Coronary artery (tissue), 2 donors: ENCODE measurements at places on chromosomes 5 and 9.

- no peak for DNase-seq
These were observed 91.2 kb downstream of the ZNF474 start for GRCh38 chr5:122220511-122220910.

- no peak for DNase-seq
These were observed 83.5 kb upstream of the RGMB start for GRCh38 chr5:98690002-98690401.

GRCh38 chr9:81245254-81245956 is 443.9 kb downstream of the TLE1 start:
- no peak for DNase-seq

GRCh38 chr5:13553896-13554295 is 390.6 kb downstream of the DNAH5 start:
- DNase-seq, result no peak

DNA sequence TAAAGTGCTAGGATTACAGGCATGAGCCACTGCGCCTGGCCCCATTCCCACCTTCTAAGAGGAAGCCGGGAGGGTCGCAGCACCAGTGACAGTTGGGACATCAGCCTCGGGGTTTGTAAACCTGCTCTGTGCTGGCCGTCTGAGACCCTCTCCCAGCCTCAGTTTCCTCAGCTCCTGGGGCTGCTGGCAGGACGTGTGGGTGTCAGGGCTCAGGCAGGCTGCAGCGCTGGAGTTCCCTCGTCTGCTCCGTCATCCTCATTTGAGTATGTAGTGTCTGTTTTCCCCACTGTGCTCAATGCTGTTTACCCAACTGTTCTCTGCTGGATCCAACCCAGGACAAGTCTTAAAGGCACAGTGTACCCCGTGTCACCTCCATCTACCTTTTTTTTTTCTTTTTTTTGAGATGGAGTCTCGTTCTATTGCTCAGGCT is 2.0 kb upstream of the NINJ1 start:
- no peak for DNase-seq

GRCh38 chr5:173868096-173868880 is 19.9 kb upstream of the CPEB4 start:
- DNase-seq, result no peak

GRCh38 chr9:22131817-22132216 is 122.7 kb upstream of the CDKN2B start:
- DNase-seq, result no peak
